Kidney (tissue), 22 donors: ENCODE measurements at places on chromosomes 7 and 10. TPM values are rescaled to one million over a fixed set of nuclear protein-coding genes. Genes with fewer than 3 reads are reported as not detected.
A peak's percentile ranks its signal among the peaks of the same experiment; 100 is the strongest.

DNA sequence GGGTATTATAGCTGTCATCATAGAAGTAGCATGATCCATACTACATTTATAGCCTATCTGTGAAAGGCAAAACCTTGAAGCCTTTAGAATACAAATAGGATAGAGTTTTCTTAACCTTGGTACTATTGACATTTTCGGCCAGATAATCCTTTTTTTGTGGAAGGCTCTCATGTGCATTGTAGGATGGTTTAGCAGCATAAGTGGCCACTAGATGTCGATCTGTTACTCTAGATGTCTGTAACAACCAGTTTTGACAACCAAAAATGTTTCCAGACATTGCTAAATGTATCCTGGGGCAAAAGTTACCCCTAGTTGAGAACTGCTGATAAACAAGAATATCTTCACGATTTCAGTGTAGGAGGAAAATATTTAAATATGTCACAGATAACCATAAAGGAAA is 319.4 kb upstream of the GALNT17 start:
- DNase-seq = no peak

DNA sequence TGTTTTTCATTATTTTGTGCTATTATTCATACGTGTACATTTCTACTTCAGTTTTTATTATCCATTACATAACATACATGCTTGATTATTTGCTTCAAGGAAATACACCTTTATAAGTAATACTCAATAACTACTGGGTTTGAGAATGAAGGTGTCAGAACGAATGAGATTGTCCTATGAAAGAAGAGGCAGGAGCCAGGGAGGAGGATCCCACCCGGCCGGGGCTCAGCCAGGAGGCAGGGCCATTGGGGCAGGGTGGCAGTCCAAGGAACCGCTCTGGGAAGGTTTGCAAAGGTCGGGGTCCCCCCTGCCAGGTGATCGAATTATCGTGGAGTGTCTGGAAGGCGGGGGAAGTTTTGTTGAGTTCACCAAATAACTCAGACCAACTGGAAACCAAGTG is 9.1 kb downstream of the TRIM56 start:
- DNase-seq = no peak

DNA sequence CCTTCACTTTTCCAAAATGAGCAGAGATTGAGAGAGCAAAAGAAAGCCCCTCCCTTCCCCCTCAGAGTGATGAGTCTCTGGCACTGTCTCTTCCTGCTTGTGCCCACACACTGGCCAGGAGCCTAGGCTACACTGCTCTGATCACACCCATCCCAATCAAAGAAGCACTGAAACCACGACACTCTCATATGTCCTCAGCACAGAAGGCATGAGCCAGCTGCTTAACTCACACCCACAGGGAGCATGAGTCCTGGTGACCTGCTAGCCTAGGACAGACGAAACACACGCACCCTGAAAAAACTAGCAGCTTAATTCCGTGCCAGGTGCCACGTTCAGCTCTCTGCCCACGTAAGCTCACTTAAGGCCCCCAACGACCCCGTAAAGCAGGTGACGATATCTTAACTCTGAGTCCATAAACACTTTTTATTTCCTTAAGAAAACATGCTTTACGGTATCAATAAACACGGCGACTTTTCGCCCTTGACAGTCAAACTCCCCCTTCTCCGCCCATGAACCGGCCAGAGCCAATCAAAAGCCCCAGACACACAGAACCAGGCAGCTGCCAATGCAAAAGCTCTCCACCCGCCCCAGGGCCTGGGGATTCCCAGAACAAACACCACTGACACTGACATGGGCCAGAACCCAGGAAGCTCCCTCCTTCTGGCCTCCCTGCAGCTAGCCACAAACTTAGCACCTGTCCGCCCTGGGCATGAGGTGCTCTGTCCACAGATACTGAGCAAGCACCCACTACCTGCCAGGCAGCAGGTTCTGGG is 69.0 kb downstream of the TNRC18 start:
- DNase-seq = no peak

GRCh38 chr10:11242443-11243387 is 225.0 kb downstream of the CELF2 start:
- peak; percentile 73 for DNase-seq

- no peak for DNase-seq
Measured at GRCh38 chr10:47326927-47327330, 4.7 kb downstream of the GDF2 start.

DNA sequence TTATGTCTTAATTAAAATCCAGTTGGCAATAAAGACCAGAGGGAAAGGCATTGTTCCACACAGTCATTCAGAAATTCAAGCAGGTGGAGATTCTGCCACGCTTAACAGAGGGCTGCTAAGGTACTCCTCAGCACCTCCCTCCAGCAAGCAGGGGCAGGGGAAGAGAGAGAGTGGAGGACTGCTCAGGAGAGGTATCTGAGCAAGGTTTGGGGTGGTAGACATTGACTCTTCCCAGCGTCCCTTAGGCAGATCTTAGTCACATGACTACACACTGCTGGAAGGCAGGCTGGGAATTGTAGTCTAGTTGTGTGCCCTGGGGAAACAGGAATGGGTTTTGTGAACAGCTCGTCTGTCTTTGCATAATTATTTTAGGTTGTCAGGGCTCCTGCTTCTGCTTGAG is 181.6 kb downstream of the NPSR1 start:
- DNase-seq = no peak

- peak; percentile 64 for DNase-seq
Measured at GRCh38 chr7:47669178-47669891, 87.4 kb upstream of the TNS3 start.

DNA sequence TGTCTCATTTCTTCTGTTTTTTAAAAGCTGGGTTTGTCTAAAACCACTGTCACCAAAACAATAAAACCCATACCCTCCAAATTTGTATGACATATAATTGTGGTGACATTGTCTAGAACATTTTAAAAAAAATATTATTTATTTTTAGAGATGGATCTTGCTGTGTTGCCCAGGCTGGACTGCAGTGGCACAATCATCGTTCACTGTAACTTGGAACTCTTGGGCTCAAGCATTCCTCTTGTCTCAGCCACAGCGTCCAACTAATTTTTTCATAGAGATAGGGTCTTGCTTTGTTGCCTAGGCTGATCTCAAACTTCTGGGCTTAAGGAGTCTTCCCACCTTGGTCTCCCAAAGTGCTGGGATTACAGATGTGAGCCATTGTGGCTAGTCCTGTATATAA is 116.5 kb downstream of the CCNY start:
- no peak for DNase-seq

DNA sequence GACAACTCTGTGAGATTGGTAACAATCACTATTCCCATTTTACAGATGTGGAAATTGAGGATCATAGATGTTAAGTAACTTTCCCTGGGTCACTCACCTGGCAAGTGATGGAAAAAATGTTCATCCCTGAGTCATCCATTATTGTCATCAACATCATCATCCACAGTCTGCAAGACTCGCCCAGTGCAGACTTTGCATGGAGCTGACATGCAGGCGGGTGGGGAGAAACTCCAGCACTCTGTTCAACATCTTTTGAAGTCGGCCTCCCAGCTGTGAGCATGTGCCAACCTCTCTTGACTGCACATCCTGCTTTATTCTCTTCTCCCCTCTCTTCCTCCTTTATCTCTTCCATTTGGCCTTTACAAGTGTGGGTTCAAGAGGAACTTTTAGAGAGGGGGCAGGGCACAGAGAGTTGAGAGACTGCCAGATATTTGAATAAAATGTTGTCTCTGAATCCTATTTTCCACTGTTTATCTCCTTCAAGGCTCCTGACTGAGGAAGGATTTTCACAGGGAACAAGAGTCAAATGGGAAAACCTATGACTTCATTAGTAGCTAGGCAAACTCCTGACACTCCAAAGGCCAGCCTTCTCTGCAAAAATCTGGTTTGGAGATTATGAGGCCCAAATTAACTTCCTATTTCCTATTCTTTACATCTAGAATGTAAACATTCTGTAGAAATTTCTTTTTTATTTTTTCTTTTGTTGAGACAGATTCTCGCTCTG is 283.7 kb upstream of the PODXL start:
- no peak for DNase-seq

The VENTX gene
- 3.3 TPM for total RNA-seq

The LRRN3 gene
- 1.1 TPM for total RNA-seq

The HOGA1 gene
- total RNA-seq = 28.8 TPM

The CCL24 gene
- not detected for total RNA-seq

The LOXL4 gene
- 15.1 TPM for total RNA-seq

The ADAM8 gene
- 16.6 TPM for total RNA-seq
